ENCODE measurements at places on chromosomes 13 and 19.

GRCh38 chr19:44278181-44278690 is 18.6 kb downstream of the ZNF233 start:
- no peak for DNase-seq

GRCh38 chr13:36148446-36148845 is 17.3 kb upstream of the DCLK1 start:
- no peak for DNase-seq

DNA sequence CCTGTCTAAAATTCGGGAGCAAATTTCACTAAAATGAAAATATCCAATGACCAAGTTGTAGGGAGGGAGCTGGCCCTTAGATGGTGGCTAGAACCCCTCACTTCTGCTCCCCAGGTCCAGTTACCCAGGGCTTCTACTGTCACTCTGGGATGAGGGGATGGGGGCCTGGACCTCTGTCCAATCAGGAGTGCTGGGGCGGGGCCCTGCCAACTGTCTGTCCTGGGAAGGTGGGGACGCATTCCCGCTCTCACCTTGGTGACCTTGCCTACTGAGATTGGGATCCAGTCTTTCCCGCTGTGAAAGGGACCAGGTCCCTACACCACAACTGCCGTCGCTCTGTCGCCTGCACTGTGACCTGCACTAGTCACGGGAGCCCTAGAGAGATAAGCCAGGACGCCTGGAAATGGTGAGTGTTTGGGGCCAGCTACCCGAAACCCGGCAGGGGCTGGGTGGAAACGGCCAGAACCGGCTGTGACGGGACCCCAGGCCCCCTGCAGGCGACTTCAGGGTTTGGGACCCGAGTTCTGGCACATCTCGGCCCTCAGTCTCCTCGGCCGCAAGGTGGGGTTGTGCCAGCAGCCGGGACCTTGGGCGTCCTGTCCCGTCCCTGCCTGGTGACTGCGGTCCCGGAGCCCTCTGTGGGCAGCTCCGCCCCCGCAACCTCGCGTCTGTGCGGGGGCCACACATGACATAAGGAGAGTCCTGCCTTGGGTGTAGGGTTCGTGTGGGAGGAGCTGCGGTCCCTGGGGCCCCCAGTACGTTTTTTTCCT is 22.8 kb downstream of the ZNF20 start:
- no peak for DNase-seq

- DNase-seq: no peak
These were observed 484.5 kb downstream of the LIG4 start for GRCh38 chr13:107730813-107731212.

GRCh38 chr19:46718157-46718933 is 1.4 kb upstream of the PRKD2 start:
- peak; percentile 67 for DNase-seq

GRCh38 chr13:29538652-29539040 is 56.8 kb downstream of the SLC7A1 start:
- no peak for DNase-seq

- DNase-seq: no peak
These were observed 3.1 kb upstream of the BEST2 start for GRCh38 chr19:12748489-12748888.

DNA sequence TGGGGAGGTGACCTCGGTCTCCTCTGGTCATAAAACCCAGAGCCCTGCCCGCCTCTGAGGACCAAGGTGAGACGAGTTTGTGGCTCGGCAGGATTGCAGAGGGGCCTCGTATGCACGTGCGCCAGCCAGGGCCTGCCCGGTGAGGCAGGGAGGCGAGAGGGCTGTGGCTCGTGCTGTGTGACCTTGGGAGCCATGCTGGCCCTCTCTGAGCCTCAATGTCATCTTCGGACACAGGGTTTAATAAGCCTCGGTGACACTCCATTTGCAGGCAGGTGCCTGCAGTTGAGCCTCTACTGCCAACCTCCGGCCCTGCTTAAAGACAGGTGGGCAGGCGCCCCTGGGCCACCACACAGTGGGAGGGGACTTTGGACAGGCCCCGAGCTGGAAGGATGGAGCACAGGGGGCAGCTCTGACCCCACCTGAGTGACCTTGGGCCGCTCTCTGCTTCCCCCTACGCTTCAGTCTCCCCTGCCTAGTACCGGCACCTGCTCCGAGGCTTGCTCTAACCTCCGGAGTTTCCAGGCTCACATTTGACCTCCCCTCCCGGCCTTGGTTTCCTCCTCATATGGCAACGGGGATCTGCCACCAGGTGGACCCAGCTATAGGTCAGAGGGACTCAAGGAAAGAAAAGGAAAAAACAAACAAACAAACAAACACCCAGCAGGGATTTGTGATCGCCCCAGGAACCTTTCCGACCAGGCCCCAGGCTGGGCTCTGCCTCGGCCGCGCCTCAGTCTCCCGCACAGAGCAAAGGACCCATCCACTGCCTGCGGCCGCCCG is 3.1 kb downstream of the ZBTB7A start:
- no peak for DNase-seq

DNA sequence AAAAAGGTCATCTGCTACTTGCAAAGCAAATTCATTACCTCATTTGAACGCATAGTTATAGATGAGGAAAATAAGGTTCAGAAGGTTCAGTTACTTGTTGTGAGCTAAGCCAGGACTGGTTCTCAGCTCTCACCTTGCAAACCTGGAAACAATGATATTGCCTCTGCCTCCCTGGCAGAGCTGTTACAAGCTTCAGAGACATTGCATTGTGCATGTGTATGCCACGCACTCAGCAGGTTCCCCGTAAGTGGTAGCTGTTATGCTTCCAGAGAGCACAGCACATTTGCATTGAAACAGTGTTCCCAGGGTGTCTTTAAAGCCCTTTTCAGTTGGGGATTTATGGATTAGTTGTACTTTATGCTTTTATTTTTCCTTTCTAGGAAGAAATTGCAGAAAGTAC is 80.6 kb downstream of the DGKH start:
- DNase-seq: no peak

DNA sequence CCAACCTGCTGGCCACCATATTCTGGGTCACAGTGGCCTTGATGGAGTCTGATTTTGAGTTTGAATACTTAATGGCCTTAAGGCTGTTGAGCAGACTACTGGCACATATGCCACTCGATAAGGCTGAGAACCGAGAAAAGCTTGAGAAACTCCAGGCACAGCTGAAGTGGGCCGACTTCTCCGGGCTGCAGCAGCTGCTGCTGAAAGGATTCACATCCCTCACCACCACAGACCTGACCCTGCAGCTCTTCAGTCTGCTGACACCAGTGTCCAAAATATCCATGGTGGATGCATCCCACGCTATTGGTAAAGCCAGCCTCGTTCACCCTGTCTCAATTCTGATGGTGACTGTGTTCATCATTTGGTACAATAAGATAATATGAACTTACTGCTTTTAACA is 77.5 kb downstream of the ZAR1L start:
- DNase-seq: no peak

- no peak for DNase-seq
These were observed 136.4 kb downstream of the PTPRS start for GRCh38 chr19:5204212-5204611.

Measured in activated CD4-positive, alpha-beta T cell treated with anti-CD3 and anti-CD28 coated beads for 48 hours (primary cell).